CD4-positive, alpha-beta T cell treated with Interleukin-4 for 4 hours (primary cell): ENCODE measurements at places on chromosomes 11 and 22.

GRCh38 chr11:94513091-94513490 lies 830 bp downstream of the C11orf97 start:
- DNase-seq: no peak

DNA sequence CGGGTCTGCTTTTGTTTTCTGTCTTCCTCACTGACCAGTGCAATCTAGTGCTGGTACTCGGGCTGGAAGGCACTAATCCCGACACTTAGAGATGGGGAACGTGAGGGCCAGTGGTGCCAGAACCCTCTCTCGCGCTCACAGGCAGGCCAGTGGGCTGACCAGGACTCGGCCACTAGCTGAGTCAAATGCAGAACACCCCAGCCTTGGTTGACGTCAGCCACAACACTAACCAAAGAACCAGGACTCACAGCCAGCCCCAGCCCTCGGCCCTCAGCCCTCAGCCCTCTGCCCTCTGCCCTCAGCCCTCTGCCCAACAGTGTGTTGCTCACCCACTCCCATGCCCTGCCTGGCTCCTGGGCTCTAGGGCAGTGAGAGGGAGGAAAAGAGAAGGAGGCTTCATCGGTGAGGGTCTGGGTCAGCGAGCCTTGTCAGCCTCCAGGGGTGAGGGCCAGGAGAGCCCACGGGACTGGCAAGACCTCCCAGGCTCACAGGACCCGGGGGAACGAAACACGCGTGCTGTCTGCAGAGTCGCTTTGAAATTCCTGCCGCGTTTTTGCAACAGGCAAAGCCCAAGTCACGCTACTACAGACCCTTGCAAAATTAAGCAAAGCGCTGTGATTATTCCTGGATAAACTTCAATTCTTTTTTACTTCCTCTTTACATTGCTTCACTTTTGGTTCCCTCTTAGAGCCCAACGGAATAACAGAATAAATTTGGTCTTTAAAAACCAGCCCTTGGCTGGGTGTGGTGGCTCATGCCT lies 27.5 kb downstream of the KIAA0930 start:
- DNase-seq: no peak

GRCh38 chr22:44363980-44364750 lies 51.4 kb upstream of the SHISAL1 start:
- no peak for DNase-seq

DNA sequence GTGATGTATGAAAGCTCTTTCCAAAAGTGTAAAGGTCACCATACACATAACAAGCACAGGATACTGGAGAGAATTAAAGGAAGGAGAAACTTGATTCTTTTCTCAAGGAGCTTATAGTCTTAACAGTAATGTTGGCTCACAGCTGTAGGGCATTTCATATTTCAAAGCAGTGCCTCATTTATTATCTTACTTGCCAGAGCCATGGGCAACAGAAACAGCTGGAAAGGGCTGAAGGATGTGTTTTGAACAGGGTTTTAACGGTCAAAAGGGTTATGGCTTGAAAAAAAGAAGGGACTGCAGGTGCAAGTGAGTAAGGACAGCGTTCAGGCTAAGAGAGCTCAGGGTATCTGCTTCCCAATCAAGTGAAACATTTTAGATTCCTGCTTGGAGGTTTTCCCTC lies 2.7 kb upstream of the GRAMD1B start:
- no peak for DNase-seq

- DNase-seq: no peak
Measured at GRCh38 chr11:93957397-93957952, 63.7 kb upstream of the HEPHL1 start.
